ENCODE measurements at places on chromosomes 16 and 17.

- DNase-seq, result no peak
Measured at GRCh38 chr17:77811521-77811920, 147.0 kb upstream of the TNRC6C start.

DNA sequence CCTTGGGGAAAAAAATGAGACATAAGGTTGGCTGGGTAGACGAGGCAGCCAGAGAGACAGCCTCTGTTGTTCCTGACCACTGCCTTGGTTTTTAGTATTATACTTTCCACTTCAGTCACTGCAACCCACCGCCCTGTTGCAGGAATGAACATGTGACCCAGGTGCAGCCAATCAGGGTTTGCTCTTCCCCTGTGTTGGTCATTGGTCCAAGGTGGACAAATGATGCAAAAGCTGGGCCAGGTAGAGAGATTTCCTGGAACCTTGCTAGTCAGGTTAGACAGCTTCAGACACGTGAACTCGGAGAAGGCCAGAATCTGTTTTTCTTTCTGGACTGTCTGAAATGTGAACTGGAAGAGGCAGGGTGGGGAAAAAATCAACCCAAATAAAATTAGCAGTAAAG lies 452.4 kb upstream of the RBFOX1 start:
- DNase-seq, result no peak

- DNase-seq, result peak; percentile 94
Measured at GRCh38 chr17:78925234-78925633, at the start of gene TIMP2. TIMP2 (minus strand) TSS chr17:78925387; CDS start chr17:78925088, 299 bp downstream.

- DNase-seq, result no peak
Measured at GRCh38 chr17:12745486-12745885, 43.8 kb upstream of the ARHGAP44 start.

DNA sequence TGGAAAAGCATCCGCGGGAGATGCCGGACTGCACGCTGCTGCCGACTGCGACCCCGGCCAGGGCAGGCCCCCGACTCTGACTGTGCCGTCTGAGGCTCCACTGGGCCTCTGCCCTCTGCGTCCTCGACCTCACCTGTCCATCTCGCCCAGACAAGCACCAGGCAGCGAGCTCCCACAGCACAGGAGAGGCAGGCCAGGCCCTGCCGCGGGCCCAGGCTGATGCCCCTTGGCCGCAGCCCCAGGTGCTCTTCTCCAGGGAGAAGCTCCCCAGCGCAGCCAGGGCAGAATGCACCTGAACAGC lies 98.1 kb upstream of the DNAH17 start:
- no peak for DNase-seq

- DNase-seq, result no peak
Measured at GRCh38 chr16:6969594-6969993, 363.1 kb upstream of the RBFOX1 start.

GRCh38 chr17:34420254-34420766 lies 57.3 kb upstream of the CCL1 start:
- peak; percentile 70 for DNase-seq

- no peak for DNase-seq
Measured at GRCh38 chr17:41885733-41886132, 20.5 kb upstream of the KLHL11 start.
